Stimulated activated CD8-positive, alpha-beta memory T cell treated with anti-CD3 and anti-CD28 coated beads, Interleukin-7, amount 100 ng/mL, for 1 hour (primary cell): ENCODE measurements at places on chromosomes 12 and 14.

DNA sequence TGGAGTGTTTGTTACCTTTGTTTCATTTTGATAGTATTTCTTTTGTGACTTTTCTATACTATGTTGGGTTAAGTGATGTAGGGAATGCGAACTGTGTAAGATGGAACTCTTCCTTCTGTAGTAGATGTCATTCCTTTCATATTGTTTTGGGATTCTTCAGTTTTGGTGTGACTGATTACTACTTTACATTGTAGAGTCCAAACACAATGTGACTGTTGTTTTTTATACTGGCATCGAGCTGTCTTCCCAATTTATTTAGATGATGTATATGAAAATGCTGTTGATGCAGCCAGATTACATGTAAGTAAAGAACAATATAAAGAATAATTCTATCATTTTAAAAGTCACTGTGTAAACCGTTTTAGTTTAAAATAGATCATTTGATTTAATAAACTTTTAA, 34.7 kb downstream of the WASHC4 start:
- DNase-seq = no peak

DNA sequence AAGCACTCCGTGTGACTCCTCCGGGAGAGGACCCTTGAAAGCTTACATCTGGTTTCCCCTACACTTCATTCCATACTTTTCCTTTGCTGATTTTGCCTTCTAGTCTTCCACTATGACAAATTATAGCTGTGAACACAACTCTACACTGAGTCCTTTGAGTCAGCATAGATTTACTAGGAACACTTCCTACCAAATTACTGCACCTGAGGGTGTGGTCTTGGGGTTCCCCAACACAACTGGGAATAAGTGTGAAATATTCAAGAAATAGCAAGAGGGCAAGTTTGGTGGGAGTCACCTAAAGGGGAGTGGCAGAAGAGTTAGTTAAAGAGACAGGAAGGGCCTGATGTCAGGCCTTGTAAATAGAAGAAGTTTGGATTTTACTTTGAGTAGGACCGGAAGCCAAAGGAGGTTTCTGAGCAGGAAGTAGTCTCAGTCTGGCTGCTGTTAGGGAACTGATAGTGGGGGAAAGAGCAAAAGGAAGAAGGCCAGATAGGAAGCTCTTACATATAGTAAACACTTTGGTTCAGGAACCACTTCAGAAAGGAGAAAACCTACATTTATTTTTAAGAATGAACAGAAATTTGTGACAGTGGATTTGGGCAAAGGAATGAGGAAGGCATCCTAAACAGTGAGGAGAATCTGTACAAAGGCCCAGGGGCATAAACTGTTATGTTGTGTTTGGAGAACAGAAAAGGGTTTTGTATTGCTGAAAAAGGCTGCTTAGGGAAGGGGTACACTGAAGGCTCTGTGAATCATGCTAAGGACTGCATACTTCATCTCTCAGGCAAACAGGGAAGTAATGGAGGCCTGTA, 14.2 kb downstream of the SEL1L start:
- no peak for DNase-seq

- no peak for DNase-seq
Observed at GRCh38 chr12:102753802-102754201, 163.2 kb downstream of the PAH start.

- no peak for DNase-seq
Observed at GRCh38 chr12:43968736-43969135, 132.9 kb downstream of the TMEM117 start.

DNA sequence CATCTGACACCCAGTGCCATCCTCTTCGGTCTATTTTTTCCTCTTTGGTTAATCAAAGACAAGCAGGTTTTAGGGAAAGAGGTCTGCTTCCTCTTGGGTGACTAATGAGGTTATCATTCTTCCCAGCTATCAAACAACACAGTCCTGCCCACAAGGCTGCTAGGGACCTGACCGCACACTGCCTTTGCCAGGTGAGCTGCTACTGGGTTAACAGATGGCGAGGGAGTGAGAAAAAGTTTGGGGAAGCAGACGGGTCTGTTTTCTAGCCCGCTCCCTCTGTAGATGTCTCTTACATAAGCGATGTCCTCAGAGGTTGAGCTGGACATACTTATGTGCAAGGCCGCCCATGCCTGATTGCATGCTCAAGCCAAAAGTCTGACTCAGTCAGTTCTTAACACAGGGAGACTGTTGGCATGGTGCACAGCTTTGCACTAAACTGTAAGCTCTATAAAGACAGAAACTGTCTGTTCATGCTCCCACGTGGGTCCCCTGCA, 94.1 kb downstream of the SLC15A4 start:
- no peak for DNase-seq

- no peak for DNase-seq
Observed at GRCh38 chr12:85866986-85867776, 6.9 kb upstream of the NTS start.

DNA sequence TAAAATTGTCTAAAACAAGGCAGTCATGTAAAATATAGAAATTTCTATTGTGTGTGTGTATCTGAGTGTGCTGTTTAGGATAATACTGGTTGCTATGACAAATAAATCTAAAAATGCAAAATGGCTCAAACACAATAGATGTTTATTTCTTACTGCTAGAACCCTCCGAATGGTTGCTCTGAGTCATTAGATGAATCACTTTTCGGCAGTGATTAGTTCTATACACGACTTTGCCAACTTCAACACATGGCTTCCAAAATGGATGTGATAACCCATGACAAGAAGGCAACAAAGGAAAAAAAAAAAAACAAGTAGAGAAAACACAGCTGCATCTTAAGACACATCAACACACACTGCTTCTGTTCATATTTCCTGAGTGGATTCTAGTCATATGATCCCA, 729.2 kb downstream of the AACS start:
- DNase-seq = no peak
